ENCODE measurements at places on chromosomes 7 and 10. TPM values are rescaled to one million over a fixed set of nuclear protein-coding genes. Genes with fewer than 3 reads are reported as not detected.

JAZF1 gene
- 54.8 TPM for total RNA-seq

HEPACAM2 gene
- total RNA-seq, result not detected

UTF1 gene
- total RNA-seq, result not detected

SCART1 gene
- total RNA-seq, result 2.8 TPM

PPP1R17 gene
- total RNA-seq, result not detected

WNT2 gene
- not detected for total RNA-seq

KIAA1549 gene
- total RNA-seq, result 0.42 TPM

ZNF33B gene
- 34.0 TPM for total RNA-seq

TRIL gene
- total RNA-seq, result not detected

LIPF gene
- total RNA-seq, result not detected

TRAPPC14 gene
- total RNA-seq, result 65.3 TPM

EPHA1 gene
- total RNA-seq, result not detected

KIF11 gene
- total RNA-seq, result 2.2 TPM

NAPEPLD gene
- 14.4 TPM for total RNA-seq

SKIDA1 gene
- 0.60 TPM for total RNA-seq

CDH23 gene
- total RNA-seq, result 0.17 TPM

CLEC2L gene
- not detected for total RNA-seq

IDI2 gene
- total RNA-seq, result not detected

OR9A2 gene
- 0.56 TPM for total RNA-seq

SLC18A2 gene
- total RNA-seq, result not detected

GNGT1 gene
- total RNA-seq, result not detected

SOSTDC1 gene
- total RNA-seq, result not detected

CARD11 gene
- total RNA-seq, result 107 TPM

PRKCQ gene
- total RNA-seq, result 0.11 TPM

SUN3 gene
- total RNA-seq, result not detected

LRRTM3 gene
- not detected for total RNA-seq

NAT16 gene
- not detected for total RNA-seq

NPSR1 gene
- total RNA-seq, result not detected

UMAD1 gene
- total RNA-seq, result 15.4 TPM

NXPH1 gene
- not detected for total RNA-seq

SLC39A12 gene
- not detected for total RNA-seq

LIPK gene
- not detected for total RNA-seq

MMRN2 gene
- total RNA-seq, result 0.27 TPM

ELMO1 gene
- total RNA-seq, result 108 TPM

PTTG1IP2 gene
- not detected for total RNA-seq

ASB10 gene
- not detected for total RNA-seq

CXCL12 gene
- total RNA-seq, result not detected

DLX6 gene
- not detected for total RNA-seq

CYP26C1 gene
- 0.15 TPM for total RNA-seq

APBB1IP gene
- total RNA-seq, result 85.5 TPM

HOXA10 gene
- total RNA-seq, result not detected
